Activated T-cell treated with anti-CD3 and anti-CD28 coated beads, Interleukin-2, amount 50 U/mL, for 24 hours (primary cell): ENCODE measurements at places on chromosomes 6 and 20.
A peak's percentile ranks its signal among the peaks of the same experiment; 100 is the strongest.

- DNase-seq = peak; percentile 76
These were observed 252.0 kb downstream of the HIVEP2 start for GRCh38 chr6:142692942-142693341.

DNA sequence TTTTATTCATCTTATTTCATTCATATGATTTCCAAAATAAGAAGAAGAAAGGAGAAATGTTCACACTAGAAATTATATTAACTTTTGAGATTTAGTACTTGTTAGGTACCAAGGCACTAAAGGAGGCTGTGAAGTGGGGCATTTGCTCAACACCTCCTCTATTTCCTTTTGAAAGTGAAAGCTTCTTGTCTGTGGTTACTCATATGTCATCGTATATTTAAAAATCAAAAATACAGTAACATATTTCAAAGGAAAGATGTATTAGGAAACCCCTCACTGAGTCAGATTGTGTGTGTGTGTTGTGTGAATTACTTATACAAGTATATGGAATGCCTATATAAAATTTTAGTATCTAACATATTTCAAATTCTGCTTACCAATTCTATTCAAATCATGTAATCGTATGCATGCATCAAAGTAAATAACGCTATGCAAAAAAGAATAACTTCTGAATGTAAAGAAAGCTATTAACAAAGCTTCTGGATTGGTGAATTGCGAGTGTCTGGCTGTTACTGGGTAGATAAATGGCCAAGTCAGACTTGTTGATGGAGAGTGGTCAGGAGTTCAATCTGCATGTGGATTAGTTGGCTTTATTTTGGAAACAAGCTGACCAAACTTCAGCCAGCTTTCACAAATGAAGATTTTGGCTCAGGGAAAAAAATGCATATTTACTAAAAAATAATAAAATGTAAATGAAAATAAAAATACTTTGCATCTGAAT lies 70.9 kb downstream of the PACRG start:
- DNase-seq = no peak

DNA sequence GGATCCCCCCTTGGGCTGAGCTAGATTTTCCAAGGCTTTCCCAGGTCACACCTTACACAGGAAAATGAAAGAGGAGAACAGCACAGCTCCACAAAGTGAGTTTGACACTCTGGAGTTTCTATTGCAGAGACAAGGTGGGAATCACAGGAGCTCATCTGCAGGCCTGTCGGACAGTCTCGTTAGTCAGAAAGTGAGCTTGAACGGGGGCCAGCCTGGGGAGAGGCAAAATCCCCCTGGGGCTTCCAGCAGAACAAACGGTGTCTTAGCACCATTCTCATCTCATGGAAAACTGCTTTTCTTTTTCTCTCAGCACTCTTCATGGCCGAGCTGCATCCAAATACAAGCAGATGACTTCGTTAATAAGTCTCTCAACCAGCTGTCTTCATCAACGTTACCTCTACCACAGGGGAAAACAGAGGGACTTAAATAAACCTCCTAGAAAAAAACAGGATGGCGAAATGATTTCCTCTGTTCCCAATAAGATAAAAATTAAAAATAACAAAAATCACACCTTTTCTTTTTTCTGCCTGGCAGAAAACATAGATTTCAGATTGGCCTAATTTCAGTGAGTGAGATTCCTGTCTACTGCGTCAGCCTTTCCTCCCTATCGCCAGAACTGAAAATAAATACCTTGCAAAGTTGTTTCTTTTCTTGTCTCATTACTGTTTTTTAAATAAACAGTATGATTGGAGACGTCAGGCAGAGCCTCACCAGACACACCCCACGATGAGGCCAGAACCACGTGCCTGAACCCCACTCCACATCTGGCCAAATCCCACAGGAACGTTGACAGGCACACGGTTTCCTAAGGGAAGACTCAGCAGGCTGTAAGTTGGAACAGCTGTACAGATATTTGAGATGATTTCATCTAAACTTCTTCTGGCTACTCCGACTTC lies 219.0 kb downstream of the TTLL2 start:
- no peak for DNase-seq

DNA sequence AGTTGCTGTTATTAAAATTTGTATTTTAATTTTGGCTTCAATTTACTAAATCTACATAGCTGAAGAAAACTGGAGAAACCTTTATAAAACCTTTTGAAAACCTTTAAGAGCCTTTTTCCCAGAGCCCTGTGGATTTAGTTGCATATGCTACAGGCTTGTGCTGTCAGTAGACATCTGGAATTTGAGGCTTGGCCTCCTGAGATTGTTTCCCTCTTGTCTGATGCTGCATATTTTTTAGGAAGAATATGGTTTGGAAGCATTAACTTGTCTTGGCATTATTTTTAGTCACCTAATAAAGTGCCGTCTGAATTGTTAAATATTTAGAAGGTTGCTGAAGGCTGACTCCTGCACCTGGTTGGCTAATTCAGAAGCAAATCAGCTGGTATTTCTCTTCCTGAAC lies 369.4 kb downstream of the UTRN start:
- DNase-seq = no peak

GRCh38 chr20:10972219-10972860 lies 298.5 kb upstream of the JAG1 start:
- DNase-seq = no peak

GRCh38 chr6:122696853-122697252 lies 82.7 kb upstream of the FABP7 start:
- DNase-seq = no peak

DNA sequence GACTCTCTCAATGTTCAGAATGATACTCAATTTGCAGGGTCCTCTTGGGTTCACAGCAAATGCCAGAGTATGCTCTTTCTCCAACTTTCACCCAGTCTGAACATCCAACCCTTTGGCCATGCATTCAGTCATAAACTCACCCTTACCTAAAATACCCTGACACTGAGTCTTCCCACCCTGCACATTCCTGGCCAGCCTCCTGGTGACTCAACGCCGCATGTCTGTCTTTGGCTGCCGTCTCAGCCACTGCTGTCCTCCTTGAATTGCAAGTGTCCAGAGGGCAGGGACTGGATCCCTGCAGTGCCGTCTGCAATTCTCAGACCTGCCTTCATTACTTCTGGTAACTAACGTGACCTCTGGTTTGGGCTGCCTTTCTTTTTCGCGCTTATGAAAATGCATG lies 593.4 kb downstream of the QKI start:
- DNase-seq = no peak

DNA sequence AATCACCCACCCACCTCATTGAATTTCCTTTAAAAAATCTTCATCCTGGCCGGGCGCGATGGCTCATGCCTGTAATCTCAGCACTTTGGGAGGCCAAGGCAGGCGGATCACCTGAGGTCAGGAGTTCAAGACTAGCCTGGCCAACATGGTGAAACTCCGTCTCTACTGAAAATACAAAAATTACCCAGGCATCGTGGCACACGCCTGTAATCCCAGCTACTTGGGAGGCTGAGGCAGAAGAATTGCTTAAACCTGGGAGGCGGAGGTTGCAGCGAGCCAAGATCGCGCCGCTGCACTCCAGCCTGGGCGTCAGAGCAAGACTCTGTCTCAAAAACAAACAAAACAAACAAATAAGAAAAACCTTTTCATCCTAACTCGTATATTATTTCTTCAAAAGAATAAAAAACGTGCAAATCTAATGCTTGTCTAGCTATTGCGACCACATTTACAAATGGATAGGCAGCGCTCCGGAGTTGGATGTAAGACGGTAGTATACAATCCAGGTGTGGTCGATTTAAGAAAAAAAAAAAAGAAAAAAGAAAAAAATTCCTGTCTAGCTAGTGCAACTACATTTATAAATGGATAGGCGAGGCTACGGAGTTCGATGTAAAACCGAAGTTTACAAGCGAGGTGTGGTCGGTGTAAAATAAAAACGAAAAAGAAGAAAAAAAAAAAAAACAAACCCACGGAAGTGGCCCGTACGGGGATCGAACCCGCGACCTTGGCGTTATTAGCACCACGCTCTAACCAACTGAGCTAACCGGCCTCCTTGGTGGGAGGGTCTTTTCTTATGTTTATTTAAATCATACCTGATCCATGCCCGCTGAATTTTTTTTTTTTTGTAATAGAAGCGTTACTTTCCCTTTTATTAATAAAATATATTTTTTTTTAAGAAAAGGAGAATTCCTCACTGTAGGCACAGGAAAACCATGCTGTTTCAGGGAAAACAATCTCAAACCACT lies 70.7 kb upstream of the PRSS16 start:
- DNase-seq = peak; percentile 82

DNA sequence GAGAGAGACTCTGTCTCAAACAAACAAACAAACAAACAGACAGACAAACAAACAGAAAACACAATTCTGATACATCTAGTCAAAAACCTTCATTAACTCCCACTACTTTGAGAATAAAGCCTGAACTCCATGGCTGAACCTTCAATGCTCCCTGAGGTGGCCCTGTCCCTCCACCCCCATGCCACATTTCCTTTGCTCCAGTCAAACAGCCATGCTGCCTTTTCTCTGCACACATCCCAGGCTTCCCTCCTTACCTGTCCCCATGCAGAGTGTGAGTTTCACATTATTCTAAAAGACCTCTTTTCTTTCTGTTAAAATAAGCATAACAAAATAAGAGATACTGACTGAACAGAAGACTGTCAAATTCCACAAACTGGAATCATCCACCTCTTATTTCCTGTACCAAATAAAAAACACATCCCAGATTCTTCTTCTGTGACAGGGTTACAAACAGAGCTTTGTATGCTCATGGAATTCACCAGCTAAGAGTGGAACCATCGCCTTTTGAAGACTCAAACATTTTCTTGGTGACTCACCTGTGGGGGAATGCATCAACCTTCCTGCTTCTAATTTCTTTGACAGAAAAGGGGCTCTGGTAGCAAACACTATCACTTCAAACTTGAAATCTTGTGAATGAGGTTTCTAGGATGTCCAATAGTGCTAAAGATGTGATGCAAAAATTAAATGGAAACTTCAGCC lies 71.0 kb upstream of the SLC22A16 start:
- DNase-seq = no peak

DNA sequence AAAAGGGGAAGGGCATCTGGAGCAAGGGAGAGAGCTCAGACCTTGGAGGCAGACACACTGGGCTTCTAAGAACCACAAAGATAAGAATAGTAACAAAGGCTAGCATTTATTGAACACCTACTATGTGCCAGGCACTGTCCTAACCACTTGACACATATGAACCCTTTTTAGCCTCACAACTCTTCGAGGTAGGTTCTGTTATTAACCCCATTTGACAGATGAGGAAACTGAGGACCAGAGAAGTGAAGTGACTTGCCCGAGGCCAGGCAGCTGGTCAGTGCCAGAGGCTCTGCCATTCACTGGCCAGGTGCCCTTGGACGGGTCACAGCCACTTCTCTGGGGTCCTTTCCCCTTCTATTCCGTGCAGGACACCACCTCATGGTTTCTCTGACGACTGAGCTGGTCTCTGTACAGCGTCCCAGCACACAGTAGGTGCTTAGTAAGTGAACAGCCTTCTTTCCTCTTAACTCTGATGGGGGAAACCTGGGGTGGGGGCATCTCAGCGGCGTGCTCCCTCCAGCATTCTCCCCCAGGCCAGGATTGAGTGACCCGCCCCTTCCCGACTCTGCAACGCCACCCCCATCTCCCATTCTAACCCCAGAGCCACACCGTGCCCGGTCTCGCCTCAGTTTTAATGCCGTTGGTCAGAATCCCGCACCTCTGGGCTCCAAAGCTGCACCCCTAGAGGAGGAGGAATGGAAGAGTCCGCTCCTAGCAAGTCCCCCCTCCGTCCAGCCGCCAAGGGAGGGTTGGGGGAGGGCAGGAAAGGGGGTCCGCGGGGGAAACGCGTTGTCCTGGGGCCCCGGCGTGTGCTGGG lies 55.7 kb downstream of the CD40 start:
- no peak for DNase-seq

- DNase-seq = no peak
These were observed 17.7 kb upstream of the BCLAF1 start for GRCh38 chr6:136307351-136307750.

DNA sequence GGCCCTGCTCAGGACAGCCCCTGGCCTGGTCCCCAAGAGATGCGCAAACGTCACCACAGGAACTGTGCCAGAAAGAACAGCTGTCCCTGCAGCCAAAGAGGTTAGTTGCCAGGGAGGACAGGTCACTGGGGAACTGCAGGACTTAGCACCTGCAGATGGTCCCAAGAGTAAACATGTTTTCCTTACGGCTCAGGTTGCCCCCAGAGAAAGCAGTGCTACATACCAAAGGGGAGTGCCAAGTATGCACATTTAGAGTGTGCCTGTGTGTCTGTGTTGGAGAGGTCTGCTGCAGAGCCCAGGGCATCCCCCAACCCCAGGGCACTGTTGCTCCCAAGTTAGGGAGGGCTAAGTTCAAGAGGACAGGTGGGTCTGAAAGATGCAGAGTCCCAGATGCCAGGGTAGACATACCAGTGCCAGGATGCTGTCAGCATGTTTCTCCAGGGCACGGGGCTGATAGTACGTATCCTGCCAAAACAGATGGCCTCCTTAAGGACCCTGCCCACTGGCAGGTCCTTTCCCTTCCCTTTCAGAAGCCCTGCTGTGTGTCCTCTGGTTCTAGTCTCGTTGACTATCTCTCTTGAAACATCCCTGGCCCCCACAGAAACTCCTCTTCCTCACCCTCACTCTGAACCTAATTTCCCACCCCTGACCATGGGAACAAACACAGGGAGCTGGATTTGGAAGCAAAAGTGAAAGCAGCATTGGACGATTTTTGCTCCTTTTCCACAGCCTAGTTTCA lies 1.3 kb downstream of the ABHD16A start:
- no peak for DNase-seq

- DNase-seq = no peak
These were observed 2.1 kb downstream of the TSPYL4 start for GRCh38 chr6:116251568-116252384.

DNA sequence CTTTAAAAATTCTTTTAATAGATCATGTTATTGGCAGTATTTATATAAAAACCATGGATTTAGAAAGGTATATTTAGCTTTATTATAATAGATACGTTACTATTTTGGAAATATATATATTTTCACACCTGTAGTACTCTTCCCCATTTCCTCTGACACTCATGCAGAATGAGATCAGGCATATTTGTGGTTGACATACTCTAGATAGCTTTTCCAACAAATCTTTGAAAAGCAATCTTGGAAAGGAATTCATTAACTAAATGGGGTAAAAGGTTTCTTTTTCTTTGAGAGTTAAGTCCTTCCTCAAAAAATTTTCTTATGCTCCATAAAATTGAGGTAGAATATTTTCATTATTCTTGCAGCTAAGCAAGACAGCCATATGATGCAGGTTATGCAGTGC lies 14.5 kb downstream of the ASF1A start:
- DNase-seq = no peak

- no peak for DNase-seq
These were observed 155.1 kb upstream of the MMS22L start for GRCh38 chr6:97438011-97438671.

DNA sequence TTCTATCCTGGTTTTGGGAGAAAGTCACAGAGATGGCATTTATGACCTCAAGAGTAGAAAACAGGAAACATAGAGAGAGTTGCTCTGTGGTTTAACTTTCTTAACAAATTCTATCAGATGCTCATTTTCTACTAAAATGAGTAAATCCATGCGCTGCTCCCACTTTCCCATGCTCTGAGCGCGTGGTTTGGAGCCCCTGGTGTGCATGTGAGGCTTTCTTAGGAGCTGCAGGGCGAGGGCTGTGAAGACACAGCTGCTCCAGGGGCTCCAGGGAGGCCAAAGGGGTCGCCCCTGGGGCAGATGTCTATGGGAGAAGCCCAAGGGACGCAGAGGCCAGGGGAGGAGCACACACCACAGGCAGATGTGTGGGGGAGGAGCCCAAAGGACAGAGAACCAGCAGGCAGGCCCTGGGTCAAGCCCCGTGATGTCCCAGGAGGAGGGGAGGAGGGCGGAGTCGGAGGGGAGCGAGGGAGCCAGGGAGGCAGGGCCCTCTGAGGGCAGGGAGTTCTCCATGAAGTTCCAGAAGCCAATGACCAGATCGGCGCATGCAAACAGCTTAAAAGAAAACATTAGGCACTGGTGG lies 122.9 kb downstream of the IRF4 start:
- peak; percentile 50 for DNase-seq

- no peak for DNase-seq
These were observed 194.8 kb downstream of the CDKAL1 start for GRCh38 chr6:20729086-20729485.
